ENCODE measurements at places on chromosomes 16 and 17.

- DNase-seq = no peak
These were observed 154.5 kb downstream of the PARN start for GRCh38 chr16:14475370-14476139.

DNA sequence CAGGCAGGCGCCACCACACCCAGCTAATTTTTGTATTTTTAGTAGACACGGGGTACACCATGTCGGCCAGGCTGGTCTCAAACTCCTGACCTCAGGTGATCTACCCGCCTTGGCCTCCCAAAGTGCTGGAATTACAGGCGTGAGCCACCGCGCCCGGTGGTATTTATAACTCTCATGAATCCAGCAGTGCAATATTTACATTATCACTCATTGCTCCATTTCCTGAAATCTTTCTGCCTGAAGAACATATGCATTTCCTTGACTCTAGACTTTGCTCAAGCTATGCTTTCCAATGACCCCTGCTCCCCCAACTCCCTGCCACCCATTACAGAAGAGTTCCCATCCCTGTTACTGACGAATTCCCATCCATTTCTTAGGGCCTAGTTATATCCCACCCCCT, 19.7 kb upstream of the NDUFAB1 start:
- DNase-seq = no peak

- no peak for DNase-seq
These were observed 42.4 kb downstream of the PPL start for GRCh38 chr16:4894276-4895150.

GRCh38 chr16:51326131-51326856, 175.2 kb upstream of the SALL1 start:
- no peak for DNase-seq

GRCh38 chr17:58051468-58051867, 31.8 kb upstream of the DYNLL2 start:
- DNase-seq = no peak

DNA sequence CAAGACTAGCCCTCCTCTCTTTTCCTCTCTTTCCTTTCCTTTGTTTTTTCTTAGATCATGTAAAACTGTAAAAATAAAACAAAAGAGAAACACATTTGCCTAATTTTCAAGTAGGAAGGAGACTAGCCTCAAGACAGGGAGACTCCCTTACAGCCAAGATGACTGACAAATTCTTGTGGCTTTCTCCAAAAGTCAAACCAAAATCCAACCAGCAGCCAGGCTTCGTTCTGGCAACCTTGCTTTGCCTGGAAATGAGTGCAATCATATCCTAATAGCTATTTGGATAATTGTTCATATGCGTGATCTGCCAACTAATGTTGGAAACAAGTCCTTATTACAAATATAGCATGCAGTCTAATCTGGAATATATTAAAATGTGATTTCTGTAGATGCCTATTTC, 868.9 kb upstream of the SOX9 start:
- DNase-seq = no peak

GRCh38 chr16:59411961-59412841, 678.1 kb upstream of the GOT2 start:
- DNase-seq = peak; percentile 1

GRCh38 chr16:12750554-12750918, 53.2 kb downstream of the CPPED1 start:
- DNase-seq = no peak

- no peak for DNase-seq
These were observed 199.0 kb downstream of the MSI2 start for GRCh38 chr17:57455063-57455914.

GRCh38 chr17:83081684-83082201, 2.3 kb downstream of the METRNL start:
- DNase-seq = no peak

DNA sequence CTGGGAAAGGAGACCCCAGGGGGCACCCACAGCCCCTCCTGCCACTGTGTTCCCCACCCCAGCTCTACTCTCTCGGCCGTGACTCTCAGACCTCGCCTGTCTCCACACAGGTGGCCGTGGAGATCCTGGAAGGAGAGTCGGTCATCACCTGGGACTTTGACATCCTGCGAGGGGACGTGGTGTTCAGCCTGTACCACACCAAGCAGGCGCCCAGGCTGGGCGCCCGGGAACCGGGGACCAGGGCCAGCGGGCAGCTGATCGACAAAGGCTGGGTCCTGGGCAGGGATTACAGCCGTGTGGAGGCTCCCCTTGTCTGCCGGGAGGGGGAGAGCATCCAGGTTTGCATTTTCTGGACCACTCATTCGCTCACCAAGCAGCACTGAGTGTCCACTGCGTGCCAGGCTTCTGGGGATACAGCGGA, 25.4 kb downstream of the NAGPA start:
- no peak for DNase-seq

DNA sequence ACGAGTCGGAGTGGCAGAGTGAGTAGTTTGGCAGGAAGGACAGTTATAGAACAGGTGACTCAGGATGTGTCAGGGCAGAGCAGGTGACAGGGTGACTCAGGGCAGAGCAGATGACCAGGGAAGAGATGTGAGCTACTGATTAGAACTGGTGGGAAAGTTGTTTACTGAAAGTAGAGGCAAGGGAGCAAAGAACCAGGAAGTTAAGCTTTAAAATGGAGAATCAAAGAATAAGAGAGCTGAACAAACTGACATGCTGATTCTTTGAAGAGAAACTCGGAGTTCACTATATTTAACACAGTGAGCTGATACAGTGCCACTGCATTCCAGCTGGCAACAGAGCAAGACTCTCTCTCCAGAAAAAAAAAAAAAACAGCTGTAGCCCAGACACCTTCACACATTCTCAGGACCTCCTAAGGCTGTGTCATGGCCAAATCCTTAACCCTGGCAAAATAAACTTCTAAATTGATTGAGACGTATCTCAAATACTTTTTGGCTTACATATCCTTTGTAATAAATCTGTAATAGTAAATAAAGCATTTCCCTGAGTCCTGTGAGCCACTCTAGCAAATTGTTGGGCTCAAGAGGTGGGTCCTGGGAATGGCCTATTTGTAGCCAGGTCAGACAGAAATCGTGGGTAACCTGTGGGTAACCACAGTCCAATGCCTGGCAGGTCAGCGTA, 12.3 kb upstream of the UBE2I start:
- peak; percentile 97 for DNase-seq

GRCh38 chr16:68636064-68636560, 9.0 kb upstream of the CDH3 start:
- DNase-seq = peak; percentile 80

- no peak for DNase-seq
These were observed 243.0 kb upstream of the MYOCD start for GRCh38 chr17:12422651-12423050.

DNA sequence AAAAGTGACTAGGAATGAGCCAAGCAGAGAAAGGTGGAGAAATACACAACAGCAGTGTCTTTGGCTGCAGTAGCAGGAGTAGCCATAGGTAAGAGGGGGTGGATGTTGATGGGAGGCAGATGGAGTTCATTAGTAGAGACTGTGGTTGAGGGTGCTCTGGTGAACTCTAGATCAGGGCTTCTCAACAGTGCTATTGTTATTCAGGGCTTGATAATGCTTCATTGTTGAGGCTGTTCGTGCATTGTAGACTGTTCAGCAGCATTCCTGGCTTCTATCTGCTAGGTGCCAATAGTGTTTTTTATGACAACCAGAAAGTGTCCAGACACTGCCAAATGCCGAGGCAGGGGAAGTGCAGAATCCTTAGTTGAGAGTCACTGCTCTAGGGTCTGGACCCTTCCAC, 3.6 kb downstream of the ALKBH5 start:
- DNase-seq = peak; percentile 10

DNA sequence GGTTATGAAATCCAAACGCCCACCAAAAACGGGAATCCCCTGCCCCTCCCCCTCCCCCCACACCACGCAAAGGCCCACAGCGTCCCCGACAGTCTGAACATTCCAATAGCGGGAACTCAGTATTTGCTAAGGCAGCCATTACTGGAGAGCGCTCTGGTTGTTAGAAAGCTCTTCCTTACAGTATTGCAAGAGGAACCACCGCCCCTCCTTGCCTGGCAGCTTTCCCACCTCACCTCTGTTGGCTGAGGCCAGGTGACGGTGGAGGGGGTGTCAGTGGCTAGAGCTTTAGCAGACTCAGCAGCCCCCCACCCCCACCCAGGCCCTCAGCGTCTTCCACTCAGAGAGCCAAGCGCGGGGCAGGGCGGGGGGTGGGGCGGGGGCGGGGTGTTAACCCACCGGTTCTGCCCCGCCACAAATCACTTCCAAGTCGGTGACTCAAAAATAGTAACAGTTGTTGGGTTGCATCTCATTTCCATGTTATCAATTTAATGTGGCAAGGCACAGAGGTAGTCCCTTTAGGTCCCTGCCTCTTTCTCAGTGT, 2.2 kb upstream of the PLEKHH3 start:
- DNase-seq = peak; percentile 79

GRCh38 chr17:41975099-41976083, 8.8 kb downstream of the CNP start:
- DNase-seq = peak; percentile 26

DNA sequence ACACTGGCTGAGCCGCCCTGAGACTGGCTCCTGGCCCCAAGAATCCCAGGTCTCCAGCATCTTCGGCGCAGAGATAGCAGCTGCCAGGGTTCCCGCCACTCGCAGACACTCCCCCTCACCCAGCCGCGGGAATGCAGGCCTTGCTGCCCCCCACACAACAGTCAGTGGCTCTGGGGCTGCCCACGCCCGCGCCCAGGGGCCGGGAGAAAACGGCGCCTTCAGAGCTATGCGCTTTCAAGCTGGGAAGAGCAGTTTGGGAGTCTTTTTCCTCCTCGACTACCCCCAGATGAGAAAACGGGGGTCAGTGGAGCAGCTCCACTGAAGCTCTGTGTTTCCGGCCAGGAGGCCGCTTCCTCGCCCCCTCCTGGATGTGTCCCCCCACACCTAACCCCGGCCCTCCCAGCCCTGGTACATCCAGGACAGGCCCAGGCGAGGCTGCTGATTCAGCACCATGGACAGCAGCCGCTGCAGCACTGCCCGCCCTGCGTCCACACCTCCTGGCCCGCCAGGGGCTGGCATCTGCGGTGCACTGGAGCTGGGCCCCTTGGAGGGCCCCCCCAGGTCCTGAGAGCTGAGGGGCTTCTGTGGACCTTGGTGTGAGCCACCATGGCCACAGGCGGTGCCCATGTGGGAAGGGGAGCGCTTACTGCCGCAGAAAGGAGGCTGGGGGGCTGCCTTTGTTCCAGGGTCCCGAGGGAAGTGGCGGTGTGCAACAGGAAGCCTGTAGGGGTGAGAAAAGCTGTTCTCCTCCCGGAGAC, 35.7 kb downstream of the CACNA1H start:
- peak; percentile 43 for DNase-seq

GRCh38 chr16:58043571-58044155, 18.1 kb downstream of the MMP15 start:
- DNase-seq = no peak

- DNase-seq = no peak
These were observed 21.5 kb downstream of the CA5A start for GRCh38 chr16:87914812-87915211.

- peak; percentile 95 for DNase-seq
These were observed 236.3 kb downstream of the KCNJ2 start for GRCh38 chr17:70405492-70406220.

GRCh38 chr16:86496929-86497461, 13.3 kb upstream of the FOXF1 start:
- no peak for DNase-seq

- no peak for DNase-seq
These were observed 27.3 kb downstream of the MIS12 start for GRCh38 chr17:5513628-5514027.

- no peak for DNase-seq
These were observed 37.2 kb downstream of the KCNJ2 start for GRCh38 chr17:70206361-70207010.

DNA sequence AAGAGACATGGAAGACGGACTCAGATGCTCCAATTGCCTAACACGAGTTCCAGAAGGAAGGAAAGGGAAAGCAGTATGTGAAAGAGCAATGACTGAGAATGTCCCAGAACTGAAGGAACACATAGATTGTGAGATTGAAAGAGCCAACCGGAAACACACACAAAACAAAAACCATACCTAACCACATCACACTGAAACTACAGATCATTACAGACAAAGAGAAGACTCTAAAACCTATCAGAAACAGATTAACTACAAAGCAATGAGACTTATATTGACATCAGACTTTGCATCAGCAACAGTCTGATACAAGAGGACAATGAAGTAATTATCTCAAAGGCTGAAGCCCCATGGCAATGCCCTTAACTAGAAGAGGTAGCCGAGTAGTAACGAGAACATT, 45.6 kb upstream of the CLEC18B start:
- DNase-seq = no peak
